Esophagus squamous epithelium (tissue), 5 donors: ENCODE measurements at places on chromosomes 11 and 22.

- DNase-seq = no peak
Observed at GRCh38 chr11:17013548-17014320, 480 bp downstream of the PLEKHA7 start.

DNA sequence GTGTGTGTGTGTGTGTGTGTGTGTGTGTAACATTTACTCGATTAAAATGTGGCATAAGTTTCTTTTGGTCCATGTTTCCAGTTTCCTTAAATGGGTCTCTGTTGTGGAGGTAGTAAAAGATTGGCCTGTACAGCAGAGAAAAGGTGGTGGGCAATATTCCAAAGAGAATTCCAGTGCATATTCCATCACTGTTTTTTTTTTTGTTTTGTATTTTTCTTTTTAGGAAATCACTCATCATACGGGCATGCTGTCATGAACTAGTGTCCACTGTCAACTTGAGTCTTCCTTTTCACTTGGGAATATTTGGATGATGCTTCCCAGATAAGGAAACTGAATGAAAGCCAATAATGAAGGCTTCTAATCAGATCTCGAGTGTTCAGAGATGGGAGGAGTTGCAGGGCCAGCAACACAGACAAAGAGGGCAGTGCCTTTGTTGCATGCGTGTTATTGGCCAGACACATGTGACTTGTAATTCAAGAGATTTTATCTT lies 95.2 kb upstream of the PDGFD start:
- DNase-seq = no peak

DNA sequence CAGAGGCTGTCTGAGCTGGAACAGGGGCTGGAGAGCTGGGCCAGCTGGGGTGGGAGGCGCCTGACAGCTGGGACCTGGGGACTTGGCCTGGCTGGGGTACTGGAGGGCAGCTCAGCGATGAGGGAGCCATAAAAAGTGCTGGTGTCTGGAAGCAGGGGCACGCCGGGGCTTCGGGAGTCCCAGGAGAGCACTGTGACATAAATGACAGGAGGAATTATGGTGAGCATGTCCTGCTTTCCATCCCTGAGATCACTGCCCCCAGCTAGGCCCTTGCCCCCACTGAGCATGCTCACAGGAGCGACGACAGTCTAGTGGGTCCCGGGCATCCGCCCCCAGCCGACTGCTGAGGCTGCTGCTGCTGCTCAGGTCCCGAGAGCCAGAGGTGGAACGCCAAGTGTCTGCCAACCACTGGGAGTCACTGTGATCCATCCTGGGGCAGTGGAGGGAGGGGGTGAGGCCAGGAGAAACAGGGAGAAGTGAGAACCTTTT lies 6.2 kb downstream of the ROBO4 start:
- DNase-seq = no peak

DNA sequence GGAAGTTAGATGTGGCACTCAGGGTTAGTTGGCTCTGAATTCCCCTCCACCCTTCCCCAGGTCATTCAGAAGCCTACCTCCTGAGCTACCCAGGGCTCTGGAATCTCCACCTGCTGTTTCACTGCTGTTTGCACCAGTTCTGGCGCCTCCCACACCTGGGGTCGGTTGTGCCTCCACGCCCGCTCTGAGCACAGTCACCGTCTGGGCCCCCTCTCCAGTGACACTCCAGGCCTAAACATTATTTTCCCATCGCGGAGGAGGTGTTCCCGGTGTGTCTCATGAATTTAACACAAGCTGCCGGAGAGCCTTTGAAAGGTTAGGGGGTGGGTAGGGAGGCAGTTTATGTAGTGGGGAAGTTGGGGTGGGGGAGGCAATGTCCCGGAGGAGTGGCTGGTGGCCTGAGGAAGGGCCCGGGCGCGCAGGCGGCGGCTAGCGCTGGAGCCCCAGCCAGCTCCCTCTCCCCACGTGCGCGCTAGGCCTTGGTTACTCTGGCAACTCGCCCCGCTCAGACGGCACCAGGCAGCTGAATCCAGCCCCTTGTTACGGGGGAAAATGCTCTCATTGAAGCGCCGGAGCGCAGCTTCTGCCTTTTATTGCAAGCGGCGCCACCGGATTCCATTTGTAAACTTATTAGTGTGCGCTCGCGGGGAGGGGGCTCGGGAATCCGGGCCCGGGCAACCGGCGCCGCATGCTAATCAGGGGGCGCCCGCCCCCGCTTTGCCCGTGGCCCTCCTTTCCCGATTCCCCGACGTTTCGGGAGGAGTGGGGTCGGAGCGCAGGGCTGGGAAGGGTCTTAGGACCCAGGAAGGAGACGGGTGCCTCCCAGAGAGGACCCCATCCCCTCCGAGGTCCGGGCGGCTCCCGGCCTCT lies 52.4 kb downstream of the GRIK4 start:
- DNase-seq = no peak

DNA sequence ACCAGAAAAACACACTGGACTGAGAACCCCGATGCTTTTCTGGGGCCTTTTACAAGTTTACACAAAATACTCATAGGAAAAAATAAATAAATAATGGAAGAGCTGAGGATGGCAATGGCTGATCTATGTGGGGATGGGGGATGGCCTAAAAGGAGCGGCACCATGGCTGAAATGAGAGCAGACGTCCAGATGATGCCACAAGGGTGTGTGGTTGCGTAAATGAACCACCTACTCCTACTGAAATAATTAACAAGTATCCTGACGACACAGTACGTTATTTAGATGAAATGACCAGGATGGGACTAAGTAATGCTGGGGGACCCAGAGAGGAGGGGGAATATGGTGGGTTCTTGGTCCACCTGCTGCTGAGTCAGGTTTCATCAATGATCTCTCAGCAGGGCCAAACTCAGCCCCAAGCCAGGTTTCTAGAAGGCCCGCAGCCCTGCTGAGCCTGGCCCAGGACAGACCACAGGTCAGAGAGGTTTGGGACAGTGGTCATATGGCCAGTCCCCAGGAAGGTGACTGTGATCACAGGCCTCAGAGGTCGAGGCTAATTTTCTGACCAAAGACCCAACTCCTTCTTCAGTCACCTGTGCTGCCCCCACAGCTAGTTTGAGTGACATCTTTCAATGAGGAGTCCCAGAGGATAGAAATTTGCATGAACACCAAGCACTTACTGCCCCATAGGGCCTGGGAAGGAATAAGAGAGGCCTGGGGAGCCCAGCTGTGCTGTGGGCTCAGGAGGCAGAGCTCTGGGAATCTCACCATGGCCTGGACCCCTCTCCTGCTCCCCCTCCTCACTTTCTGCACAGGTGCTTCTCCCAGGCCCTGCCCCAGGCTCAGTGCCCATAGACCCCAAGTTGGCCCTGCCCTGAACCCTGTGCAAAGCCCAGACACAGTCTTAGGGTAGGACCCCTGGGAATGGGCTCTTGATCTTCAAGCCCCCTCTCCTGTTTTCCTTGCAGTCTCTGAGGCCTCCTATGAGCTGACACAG lies 76.3 kb upstream of the IGLL5 start:
- no peak for DNase-seq

DNA sequence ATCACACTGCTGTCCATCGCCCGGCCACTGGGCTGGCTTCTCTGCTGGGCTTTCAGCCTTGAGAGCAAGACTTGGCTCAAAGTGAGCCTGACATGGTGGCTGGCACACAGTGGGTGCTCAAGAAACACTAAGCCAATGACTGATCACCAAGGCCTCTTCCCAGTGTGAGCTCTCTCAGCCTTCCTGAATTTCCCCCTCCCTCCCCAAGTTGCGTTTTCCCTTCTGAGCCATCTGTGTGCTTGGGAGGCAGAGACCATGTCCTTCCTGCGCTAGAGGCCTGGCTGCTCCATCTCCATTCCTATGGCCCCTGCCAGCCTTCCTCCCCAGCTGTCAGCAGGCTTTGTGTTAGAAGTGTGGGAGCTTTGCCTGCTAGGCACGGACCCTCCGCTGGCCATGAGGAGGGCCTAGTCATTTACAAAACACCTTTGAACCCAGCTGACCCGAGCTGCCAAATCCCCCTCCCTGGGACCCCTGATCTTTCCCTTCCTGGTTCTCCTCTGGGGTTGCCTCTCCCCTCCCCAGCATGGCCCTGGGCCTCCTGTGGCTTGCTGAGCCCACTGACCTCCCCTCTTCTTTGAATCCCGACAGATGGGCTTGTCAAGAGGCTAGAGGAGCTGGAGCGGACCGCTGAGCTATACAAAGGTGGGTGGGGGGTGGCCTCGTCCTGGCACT lies 13.2 kb downstream of the PICK1 start:
- DNase-seq = no peak

- DNase-seq = no peak
Observed at GRCh38 chr22:46535876-46536536, 1.4 kb downstream of the CELSR1 start.

DNA sequence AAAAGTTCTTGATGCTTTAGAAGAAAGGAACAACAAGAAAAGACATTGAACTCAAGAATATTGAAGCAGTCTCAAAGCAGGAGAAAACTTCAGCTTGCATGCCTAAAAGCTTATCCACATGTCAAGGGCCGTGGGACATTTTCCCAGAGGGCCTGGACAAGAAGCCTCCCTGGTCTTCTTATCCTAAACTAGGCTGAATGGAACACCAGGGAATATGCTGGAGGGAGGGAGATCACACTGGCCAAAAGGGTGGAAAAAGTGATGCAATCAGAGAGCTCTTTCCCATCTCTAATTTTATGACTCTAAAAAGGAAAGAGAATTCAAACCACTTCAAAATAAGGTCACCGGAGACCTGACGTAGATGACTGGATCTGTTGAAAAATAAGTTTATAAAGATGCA lies 107.2 kb downstream of the MPPED2 start:
- DNase-seq = no peak

DNA sequence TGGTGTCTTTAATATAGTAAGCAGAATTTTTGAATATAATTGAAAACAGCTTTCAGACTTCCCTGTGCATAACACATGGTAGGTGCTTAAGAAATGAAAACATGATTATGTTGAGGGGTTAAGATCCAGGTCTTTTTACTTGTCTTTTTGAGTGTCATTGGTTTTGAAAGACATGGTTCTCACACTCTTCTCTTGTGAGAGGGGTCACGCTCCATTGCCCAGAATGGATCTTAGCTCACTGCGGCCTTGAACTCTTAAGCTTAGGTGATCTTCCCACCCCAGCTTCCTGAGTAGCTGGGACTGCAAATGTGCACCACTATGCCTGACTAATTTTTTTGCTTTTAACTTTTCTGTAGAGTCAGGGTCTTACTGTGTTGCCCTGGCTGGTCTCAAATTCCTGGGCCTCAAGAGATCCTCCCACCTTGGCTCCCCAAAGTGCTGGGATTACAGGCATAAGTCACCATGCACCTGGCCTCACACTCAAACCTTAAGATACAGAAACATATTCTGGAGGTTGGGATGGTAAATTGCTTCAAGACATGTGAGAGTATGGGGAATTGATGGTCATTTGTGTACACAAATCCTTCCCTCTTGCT lies 1.4 kb downstream of the SPCS2 start:
- no peak for DNase-seq

- DNase-seq = no peak
Observed at GRCh38 chr22:26910845-26911244, 253.5 kb downstream of the MIAT start.

- DNase-seq = no peak
Observed at GRCh38 chr11:5846701-5847100, 5.0 kb upstream of the OR52E6 start.

DNA sequence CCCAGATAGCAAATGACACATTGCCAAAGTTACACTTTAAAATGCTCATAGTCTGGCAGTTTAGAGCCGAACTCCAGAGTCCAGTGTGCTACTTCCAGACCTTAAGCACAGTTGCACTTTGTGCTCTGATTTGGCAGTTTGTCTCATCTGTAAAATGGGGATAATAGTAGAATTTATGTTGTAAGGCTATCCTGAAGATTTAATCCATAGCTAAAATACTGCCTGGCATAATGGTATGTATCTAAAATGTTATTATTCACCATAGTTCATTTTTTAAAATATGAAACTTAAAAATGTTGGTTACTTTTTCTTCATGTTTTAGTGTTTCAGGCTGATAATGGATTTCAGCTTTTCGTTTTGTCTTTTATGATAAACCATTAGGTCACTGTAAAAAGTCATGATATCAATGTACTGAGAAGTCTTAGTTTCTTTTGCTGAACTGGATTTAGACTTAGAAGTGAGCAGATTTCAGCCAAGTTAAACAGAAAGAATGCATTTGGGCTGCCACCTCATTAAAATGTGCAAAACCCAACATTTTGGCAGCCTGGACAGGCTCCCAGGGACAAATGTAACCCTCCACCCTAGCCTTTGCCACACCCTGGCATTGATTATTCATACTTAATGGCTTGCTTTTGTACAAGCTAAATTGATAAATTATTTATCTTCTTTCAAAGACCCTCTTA lies 933 bp downstream of the OLFML1 start:
- DNase-seq = no peak

DNA sequence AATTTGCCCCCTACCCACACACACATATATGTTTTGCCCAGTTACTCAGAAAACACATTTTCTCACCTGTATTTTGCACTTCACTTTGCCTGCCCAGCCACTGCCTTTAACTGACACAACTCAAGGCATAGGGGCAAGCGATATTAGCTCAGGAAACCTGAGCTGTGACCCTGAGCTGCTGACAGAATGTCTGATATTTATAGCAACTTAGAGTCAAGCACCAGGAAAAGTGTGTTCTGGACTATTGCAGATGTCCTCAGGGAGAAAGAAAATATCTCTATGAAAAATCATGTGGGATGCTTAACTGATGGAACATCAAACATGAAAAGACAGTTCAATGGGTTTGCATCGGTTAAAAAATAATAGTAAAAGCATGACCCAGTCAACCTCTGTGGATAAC lies 63.9 kb upstream of the SLC35C1 start:
- DNase-seq = no peak

DNA sequence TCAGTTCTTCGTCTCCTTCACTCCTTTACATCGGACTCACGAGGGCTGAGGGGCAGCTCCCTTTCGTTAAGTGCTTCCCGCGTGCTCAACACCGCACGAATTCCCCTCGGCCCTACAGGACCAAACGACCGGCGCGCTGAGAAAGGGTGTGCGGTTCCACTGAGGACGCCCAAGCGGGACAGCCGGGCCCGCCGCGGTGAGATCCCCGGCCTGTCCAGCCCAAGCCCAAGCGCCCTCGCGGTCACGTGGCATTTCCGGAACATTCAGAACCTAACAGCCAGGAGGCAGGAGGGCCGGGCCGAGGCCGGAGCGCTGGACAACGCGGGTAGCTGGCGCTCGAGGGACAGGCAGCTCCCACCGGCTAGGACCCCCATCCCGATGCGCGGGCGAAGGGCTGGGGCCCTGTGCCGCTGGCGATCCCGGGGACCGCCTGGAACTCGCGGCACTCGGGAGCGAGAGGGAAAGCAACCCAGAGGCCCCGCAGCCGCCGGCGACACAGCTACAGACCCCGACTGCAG lies 737 bp upstream of the STIP1 start:
- DNase-seq = no peak
